A549 treated with RU486 at 1 μM for 4 hours (cell line): ENCODE measurements at places on chromosomes 3 and 15. TPM values are rescaled to one million over a fixed set of nuclear protein-coding genes. Genes with fewer than 3 reads are reported as not detected.

Gene POLQ
- 6.1 to 7.4 TPM (median 6.3 TPM) in 5 replicates for total RNA-seq

Gene CCDC39
- total RNA-seq: not detected in 5 replicates

Gene CPB1
- not detected in 5 replicates for total RNA-seq

Gene MUC13
- total RNA-seq: 7.9 to 9.0 TPM (median 8.1 TPM) in 5 replicates

Gene RTP4
- total RNA-seq: not detected in 5 replicates

Gene FBXO40
- total RNA-seq: not detected in 5 replicates

Gene ZNF639
- total RNA-seq: 13.1 to 24.9 TPM (median 22.4 TPM) in 5 replicates

Gene SACM1L
- 11.9 to 17.4 TPM (median 15.8 TPM) in 5 replicates for total RNA-seq

Gene TUSC7
- not detected in 5 replicates for total RNA-seq

Gene UTS2B
- not detected in 5 replicates for total RNA-seq

Gene PLCB2
- total RNA-seq: 0.68 to 1.4 TPM (median 0.82 TPM) in 5 replicates

Gene BBX
- 9.3 to 21.5 TPM (median 20.4 TPM) in 5 replicates for total RNA-seq

Gene ACP3
- total RNA-seq: 0.06 to 0.26 TPM in 2 of 5 replicates, not detected in the others

Gene FRMD5
- total RNA-seq: 3.8 to 5.1 TPM (median 4.4 TPM) in 5 replicates

Gene GDPGP1
- total RNA-seq: 4.4 to 6.5 TPM (median 5.5 TPM) in 5 replicates

Gene GALNT15
- 0.02 to 0.14 TPM (median 0.07 TPM) in 3 of 5 replicates, not detected in the others for total RNA-seq

Gene TTLL13
- total RNA-seq: 0.27 to 0.61 TPM (median 0.39 TPM) in 4 of 5 replicates, not detected in the other

Gene SEMA4B
- total RNA-seq: 108 to 162 TPM (median 133 TPM) in 5 replicates

Gene DGKG
- total RNA-seq: 8.0 to 18.8 TPM (median 11.4 TPM) in 5 replicates

Gene GABRR3
- total RNA-seq: not detected in 5 replicates

Gene SUSD5
- total RNA-seq: 1.9 to 3.7 TPM (median 3.5 TPM) in 5 replicates

Gene GOLGA8K
- 0.42 to 1.0 TPM (median 0.75 TPM) in 5 replicates for total RNA-seq

Gene PROK2
- not detected in 5 replicates for total RNA-seq

Gene COLQ
- total RNA-seq: 0.19 to 0.53 TPM (median 0.36 TPM) in 5 replicates

Gene STAB1
- not detected in 5 replicates for total RNA-seq

Gene MORC1
- total RNA-seq: not detected in 5 replicates

Gene SI
- total RNA-seq: not detected in 5 replicates

Gene ANKUB1
- total RNA-seq: not detected in 5 replicates

Gene NR2E3
- total RNA-seq: 0.14 to 0.29 TPM (median 0.19 TPM) in 4 of 5 replicates, not detected in the other

Gene CCRL2
- 0.12 to 0.43 TPM (median 0.23 TPM) in 4 of 5 replicates, not detected in the other for total RNA-seq

Gene CYP11A1
- total RNA-seq: not detected in 5 replicates

Gene GOLGA6A
- 0.07 to 0.13 TPM (median 0.08 TPM) in 4 of 5 replicates, not detected in the other for total RNA-seq

Gene GOLGA6B
- total RNA-seq: 0.09 TPM in 1 of 5 replicates, not detected in the others

Gene RRP9
- 36.4 to 52.7 TPM (median 48.3 TPM) in 5 replicates for total RNA-seq

Gene ANKRD34C
- not detected in 5 replicates for total RNA-seq

Gene GRIP2
- 0.97 to 2.4 TPM (median 1.9 TPM) in 5 replicates for total RNA-seq

Gene RPN1
- 157 to 171 TPM (median 165 TPM) in 5 replicates for total RNA-seq

Gene SLC38A3
- total RNA-seq: 0.05 to 0.32 TPM (median 0.10 TPM) in 3 of 5 replicates, not detected in the others

Gene ARHGEF3
- 6.1 to 8.6 TPM (median 7.9 TPM) in 5 replicates for total RNA-seq

Gene CCNB2
- 97.7 to 114 TPM (median 103 TPM) in 5 replicates for total RNA-seq

Gene CISH
- total RNA-seq: 0.48 to 0.90 TPM (median 0.67 TPM) in 5 replicates

Gene ROPN1B
- total RNA-seq: not detected in 5 replicates

Gene PTH1R
- 0.07 to 0.67 TPM (median 0.47 TPM) in 5 replicates for total RNA-seq

Gene TRANK1
- total RNA-seq: 0.93 to 2.4 TPM (median 1.8 TPM) in 5 replicates

Gene TMEM108
- not detected in 5 replicates for total RNA-seq

Gene NRROS
- total RNA-seq: not detected in 5 replicates

Gene PTX3
- total RNA-seq: 0.42 to 1.2 TPM (median 0.91 TPM) in 5 replicates

Gene MST1
- 0.99 to 2.2 TPM (median 1.4 TPM) in 5 replicates for total RNA-seq

Gene GOLGA8H
- total RNA-seq: 1.6 to 2.8 TPM (median 2.2 TPM) in 5 replicates

Gene CATSPER2
- 0.18 to 0.80 TPM (median 0.59 TPM) in 5 replicates for total RNA-seq

Gene SLC9C1
- not detected in 5 replicates for total RNA-seq

Gene RTP1
- not detected in 5 replicates for total RNA-seq

Gene GRAMD2A
- not detected in 5 replicates for total RNA-seq

Gene KNG1
- total RNA-seq: 0.09 TPM in 1 of 5 replicates, not detected in the others

Gene HHLA2
- 0.03 to 0.14 TPM (median 0.10 TPM) in 4 of 5 replicates, not detected in the other for total RNA-seq
